ENCODE measurements at places on chromosomes 7 and 10.
A peak's percentile ranks its signal among the peaks of the same experiment; 100 is the strongest.

GRCh38 chr7:11831736-11832495 is at the start of gene THSD7A:
Gene THSD7A (minus strand): TSS chr7:11832198. CDS start chr7:11831946, 252 bp downstream.
- DNase-seq: no peak

DNA sequence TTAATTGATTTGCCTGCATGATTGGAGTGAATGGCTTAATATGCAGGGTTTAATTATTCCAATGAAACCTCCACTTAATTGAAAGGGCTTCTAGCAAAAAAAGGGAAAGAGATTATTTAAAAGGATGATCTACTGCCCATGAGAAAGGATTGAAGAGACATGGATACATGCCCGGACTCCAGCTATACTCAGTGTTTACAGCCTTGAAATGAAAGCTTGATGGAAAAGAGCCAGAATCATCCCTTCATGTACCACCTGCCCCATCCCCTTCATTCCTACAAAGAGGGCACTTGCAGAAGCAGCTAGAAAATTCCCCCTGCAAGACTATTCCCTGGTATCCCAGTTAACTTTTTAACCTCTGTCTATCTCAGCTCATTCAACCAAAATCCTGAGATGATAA is 78.4 kb downstream of the CARD11 start:
- DNase-seq: no peak

DNA sequence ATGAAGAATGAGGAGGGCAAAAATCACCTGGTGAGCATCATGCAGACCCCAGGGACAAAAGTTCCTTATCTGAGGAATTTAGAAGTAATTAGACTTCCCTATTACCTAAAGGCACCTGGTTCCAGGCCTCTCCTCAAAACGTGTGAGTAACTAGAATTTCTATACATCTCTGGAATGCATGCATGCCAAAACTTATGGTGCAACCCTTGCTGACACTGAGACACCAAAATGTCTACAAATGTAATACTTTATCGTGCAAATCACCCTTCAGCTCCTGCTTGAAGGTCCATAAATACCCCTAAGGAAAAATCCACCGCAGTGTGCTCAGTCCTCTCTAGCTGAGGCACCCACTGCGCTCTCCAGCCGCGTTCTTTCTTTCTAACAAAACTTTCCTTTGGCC is 84.2 kb downstream of the PAXIP1 start:
- DNase-seq: no peak

DNA sequence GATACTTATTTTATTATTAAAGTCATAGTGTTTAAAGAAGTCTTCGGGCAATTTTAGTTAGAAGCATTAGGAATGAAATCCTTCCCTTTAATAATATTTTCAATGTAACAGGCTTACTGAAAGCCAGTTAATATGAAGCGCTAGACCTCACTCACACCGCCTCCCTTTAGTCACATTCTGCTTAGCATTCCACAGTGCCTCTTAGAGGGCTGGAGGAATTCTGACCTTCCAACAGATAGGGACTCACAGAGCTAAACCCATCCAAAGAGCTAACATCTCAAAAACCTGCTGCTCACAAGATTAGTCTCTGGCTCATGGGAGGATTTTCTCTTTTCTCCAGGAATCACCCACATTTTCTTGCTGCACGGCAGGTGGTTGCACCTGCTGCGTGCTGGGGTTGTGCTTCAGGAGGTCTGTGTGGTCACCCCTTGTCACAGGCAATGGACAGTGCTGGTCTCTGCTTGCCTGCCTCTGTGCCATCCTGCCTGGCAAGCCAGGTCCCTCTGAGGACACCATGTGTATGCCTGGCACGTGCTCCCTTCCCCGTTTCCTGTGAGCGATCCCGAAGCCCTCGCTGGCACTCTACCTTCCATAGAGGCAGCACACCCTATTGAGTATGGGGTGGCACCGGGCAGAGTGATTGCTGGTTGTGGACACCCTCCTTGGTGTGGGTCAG is 91.8 kb downstream of the KLF6 start:
- DNase-seq: no peak

- DNase-seq: no peak
These were observed 26.6 kb upstream of the ASCC1 start for GRCh38 chr10:72242675-72243074.

DNA sequence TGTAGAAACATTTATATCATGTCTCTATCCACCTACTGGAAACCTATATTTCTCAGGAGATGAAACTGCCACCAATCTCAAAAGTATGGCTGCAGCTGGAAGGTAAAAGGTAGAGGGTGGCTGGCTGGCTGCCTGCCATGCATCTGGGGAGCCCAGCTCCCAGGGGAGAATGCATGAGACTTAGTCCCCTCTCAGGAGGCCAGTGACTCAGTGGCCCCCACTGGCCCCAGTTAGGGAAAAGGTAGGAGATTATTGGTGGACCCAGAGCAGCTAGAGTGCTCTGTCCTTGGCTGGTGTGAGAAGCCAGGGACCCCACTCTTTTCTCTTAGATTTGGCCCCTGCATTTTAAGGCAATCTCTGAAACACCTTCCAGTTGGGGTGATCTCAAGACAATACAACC is 6.8 kb upstream of the NKX2-3 start:
- DNase-seq: no peak

GRCh38 chr10:45422866-45423659 is 49.0 kb downstream of the ALOX5 start:
- no peak for DNase-seq

DNA sequence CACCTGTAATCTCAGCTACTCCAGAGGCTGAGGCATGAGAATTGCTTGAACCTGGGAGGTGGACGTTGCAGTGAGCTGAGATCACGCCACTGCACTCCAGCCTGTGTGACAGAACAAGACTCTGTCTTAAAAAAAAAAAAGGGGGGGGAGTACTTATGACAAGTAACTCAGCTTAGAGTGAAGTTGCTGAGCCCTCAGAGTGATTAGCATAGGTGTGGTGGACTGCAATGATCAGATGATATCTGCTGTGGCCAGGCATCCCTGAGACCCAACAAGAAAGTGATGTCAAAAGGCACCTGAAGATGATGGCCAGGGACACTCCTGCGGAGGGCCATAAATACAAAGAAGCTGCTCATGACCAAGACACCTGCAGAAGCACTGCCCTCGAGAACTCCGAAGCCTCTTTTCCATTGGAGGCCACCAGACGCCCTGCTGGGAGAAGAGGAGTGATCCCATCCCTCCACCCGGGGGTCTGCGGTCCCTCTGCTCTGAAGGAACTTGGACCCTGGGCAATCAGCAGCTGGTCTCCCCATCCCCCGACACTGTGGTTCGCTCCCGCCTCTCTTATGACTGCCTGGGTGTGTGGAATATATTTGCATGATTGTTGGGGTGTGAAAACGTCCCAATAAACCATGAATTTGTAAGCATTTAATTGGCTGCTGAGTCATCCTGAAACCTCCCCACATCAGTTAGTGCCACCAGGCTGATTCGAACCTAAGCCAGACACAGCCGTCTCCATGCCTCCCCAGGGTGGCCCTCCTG is 46.0 kb downstream of the RASGEF1A start:
- DNase-seq: peak; percentile 0

GRCh38 chr7:40805361-40805760 is 670.6 kb downstream of the SUGCT start:
- no peak for DNase-seq
